ENCODE measurements at places on chromosomes 6 and 20.

DNA sequence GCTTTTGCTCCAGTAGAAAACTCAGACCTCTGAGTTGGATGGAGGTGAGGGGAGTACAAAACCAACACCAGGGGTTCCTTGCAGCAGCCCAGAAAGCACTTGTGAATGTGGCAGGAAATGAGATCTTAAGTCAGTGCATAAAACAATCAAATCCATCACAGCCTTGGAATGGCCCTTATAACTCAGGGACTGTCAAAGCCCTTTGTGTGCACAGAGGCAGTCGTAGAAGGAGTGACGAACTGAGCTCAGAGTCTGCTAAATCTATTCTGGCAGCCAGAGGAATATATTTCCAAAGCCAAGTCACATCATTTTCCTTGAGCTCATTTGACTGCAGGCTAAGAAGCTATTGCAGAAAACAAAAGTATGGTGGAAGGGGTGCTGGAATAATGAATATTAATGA, 676.6 kb downstream of the DHX35 start:
- DNase-seq = no peak

DNA sequence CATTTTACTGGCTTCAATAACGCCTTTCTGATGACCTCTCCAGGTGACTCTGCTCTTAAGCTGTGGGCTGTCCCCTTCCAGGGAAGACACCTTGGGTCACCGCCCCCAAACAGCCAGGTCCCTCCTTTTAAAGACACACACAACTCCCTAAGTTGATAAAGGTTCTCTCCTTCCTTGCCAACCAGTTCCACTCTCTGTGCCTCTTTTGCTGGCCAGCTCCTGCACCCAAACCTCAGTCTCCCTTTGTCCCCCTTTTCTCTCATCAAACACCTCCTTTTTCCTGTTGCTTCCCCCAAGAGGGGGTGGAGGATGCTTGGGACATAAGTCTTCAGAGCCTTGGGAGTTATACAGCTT, 1.0 kb downstream of the NCOA6 start:
- peak; percentile 31 for DNase-seq

GRCh38 chr6:81697559-81697958, 54.9 kb downstream of the TENT5A start:
- DNase-seq = no peak

- DNase-seq = no peak
Measured at GRCh38 chr6:13065581-13065980, 262.8 kb downstream of the TBC1D7 start.

- DNase-seq = no peak
Measured at GRCh38 chr20:62894261-62894660, 32.0 kb downstream of the DIDO1 start.

DNA sequence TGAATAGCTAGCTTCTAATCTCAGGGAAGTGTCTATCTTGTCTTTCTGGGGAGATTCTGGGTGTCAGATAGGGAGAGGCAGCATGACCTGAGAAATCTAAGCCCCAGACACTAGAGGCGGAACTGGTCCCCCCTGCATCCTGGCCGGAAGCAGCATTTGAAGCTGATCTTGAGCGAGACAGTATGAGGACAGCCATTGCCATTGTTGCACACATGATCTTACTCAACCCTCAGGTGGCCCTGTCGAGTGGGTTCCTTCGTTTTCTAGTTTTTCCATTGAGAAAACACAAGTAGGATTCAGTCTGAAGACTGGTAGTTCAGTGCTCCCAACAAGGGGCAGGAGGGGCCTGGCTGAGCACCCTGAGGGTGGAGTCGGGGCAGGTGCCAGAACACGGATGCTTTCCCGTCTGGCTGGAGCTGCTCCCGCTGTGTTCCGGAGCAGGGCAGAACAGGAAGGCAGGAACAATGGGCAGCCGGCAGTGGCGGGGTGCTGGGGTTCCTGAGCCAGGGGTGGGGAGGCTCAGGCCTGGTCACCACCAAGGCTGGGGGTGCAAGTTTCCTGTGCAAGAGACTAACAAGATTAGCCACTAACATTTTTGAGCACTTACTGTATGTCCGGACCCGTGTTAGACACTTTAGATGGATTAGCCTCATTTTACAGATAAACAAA, 7.9 kb upstream of the SDCBP2 start:
- DNase-seq = no peak

DNA sequence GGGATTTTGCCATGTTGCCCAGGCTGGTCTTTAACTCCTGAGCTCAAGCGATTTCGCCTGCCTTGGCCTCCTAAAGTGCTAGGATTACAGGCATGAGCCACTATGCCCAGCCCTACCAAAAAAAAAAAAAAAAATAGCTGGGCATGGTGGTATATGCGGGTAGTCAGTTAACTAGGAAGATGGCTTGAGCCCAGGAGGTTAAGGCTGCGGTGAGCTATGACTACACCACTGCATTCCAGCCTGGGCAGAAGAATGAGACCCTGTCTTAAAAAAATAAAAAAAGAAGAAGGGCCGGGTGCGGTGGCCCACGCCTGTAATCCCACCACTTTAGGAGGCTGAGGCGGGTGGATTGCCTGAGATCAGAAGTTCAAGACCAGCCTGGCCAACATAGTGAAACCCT, 50.2 kb downstream of the ELOVL2 start:
- no peak for DNase-seq

DNA sequence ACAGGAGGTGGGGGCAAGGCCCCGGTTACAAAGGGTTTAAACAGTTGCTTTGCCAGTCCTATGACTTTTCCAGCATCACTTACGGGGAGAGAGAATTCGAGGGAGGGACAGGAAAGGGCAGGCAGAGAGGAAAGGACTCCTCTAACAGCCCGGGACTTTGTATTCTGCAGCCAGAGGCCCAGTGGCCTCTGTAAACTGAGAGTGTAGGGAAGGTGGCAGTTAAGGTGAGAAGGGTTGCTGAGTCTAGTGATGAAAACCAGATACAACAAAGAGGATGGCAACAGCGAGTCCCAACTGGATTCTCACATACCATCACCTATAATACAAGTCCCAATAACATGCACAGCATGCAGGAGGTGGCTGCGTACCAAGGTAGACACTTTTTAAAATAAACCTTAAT, 13.5 kb downstream of the PLAGL2 start:
- DNase-seq = no peak

DNA sequence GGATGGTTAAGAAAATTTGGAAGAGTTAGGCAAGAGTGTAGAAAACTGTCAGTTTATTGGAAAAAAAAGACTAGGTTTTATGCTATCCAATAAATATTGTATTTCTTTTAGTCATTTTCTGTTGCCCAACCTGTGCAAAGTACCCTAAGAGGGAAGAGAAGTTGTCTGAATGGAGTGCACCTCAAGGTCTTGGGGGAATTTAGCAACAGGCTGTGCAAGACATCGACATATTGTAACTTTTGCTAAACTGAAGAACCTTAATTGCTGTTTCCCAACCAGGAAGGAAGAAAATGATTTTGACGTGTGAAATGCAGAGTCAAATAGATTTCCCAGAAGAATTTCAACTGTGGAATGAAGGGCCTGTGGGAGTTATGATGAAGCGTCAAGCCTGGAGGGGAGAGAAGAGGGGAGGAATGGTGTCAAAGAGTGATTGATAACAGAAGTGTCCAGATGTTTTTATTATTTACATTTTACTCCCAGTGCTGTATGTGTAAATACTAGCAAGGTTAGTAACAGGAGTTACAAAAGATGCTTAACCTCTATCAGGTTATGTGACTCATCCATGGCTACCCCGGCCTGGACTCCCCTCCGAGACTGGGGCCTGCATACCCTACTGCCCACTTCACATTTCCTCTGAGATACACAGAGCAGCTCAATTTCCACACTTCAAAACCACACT, 246.8 kb downstream of the MYLK4 start:
- no peak for DNase-seq

DNA sequence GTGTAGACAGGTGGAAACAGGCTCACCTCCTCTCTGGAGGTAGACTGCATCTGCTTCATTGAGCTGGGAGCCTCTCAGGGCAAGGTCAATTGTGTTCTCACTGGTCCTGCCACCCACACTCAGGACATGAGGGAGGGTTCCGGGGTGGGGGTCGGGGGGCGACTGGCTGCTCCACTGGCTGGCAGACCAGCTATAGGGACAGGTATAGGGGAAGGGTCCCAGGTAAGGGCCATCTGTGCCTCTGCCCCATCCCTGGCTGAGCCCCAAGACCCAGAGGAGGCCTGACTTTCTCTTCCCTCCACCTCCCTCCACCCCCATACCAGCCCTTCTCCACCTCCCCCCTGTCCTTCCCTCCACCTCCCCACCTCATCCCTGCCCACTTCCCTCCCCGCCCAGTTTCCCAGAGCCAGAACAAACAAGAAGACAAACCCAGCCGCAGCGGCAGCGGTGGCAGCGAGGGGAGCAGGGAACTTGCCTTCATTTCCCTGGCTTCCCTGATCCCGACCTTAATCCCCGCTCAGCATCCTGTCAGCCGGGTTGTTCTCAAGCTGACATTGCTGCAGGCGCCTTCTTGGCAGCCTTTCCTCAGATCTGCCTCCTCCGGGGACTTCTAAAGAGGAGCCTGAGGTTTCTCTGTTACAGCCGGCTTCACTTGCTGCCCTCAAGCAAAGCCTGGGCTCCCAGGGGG, 18.3 kb upstream of the FOXP4 start:
- DNase-seq = no peak

DNA sequence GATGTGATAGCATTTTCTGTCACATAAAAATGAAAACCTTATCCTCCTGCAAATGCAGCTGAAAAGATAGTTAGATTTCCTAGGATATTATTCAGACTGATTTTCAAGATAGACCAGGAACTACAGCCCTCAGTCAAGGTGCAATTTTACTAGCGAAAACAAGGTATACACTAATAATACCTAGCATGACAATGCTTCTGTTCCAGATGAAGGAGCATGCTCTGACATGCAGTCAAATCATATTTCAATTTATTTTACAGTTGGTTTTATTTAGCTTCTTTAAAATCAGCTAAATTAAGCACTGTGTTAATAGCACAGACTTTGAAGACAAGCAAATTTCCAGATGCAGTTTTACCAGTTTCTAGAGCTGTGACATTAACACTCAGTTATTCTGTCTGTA, 14.2 kb upstream of the TNFAIP3 start:
- DNase-seq = no peak

DNA sequence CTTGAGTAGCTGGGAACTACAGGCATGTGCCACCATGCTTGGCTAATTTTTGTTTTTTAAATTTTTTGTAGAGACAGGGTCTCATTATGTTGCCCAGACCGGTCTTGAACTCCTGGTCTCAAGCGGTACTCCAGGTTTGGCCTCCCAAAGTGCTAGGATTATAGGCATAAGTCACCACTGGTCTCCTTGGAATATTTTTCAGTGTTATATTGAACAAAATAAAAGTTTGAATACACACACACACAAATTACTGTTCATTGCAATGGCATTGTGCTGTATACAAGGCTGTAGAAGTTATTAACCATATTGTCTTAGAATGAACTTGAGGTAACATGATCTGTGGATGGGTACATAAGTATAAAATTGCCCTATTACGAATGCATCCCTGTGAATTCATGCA, 166.1 kb downstream of the BCAS1 start:
- DNase-seq = no peak

DNA sequence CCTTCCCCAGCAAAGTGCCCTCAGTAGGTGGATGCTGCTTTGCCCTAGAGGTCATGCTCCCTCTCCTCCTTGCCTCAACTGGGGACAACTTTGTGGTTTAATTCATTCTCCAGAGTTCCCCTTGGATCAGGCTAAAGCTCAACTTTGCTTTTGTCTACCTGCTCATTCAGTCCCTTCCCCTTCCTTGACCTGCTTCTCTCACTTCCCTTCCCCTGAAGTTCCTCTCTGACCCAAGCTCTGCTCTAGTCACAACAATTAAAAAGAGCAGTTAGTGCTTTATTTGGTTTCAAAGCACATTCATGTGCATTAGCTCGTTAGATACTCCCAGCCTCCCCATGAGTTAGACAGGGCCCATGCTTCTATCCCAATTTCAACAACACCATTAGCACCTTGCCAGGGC, 71.3 kb downstream of the DZANK1 start:
- DNase-seq = no peak

DNA sequence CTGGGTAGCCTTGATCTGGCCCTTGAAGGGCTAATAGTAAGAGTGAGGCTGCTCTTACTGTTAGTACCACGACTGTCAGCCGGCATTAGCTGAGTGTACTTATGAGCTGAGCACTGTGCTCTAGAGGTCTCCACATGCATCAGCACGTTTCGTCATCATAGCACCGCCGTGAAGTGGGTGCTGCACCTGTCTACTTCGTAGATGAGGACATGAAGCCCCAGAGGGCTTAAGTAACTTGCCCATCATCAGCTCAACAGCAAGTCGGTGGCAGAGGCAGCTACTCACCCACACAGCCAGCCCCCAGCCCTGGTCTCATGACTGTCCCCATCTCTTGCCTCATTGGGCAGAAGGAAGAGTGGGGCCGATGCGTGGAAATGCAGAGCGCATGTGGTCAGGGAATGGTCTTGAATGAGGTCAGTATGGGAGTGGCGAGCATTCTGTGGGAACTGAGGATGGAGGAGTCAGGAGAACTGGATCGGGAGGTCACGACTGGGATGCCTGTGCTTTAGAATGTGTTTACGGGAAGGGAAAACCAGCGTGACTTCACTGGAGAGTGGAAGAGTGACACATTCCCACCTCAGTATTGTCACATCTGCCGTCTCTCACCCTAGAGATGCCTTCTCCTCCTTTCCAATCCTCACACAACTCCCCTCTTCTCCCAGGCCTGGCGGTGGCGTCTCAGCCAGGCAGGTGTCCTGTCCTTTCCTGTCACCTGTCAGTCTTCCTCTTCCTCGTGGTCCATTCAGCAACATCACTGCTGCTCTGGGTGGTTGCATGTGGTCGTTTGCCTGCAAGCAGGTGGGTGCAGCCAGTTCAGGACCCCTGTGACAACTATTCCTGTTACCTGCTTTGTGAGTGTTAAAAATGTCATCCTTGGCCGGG, 6.0 kb downstream of the SYTL3 start:
- no peak for DNase-seq

DNA sequence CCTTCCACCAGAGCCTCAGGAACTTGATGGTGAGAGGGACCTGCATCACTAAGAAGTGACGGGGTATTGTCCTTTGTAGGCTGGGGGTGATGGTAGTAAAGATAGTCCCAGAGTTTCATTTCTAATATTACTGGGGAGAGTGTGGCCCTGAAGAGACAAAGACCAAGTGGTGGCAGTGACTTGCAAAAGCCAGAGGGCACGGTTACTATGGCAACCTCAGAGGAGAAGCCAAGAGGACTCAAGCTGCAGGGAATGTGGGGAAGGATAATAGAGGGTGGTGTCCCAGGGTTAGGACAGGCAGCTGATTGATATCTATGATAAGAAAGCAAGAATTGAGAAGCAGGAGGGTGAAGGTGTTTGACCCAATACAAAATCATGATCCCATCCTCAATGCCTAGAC, 42.5 kb downstream of the HLA-G start:
- no peak for DNase-seq

- no peak for DNase-seq
Measured at GRCh38 chr20:20411402-20411801, 43.5 kb downstream of the INSM1 start.

DNA sequence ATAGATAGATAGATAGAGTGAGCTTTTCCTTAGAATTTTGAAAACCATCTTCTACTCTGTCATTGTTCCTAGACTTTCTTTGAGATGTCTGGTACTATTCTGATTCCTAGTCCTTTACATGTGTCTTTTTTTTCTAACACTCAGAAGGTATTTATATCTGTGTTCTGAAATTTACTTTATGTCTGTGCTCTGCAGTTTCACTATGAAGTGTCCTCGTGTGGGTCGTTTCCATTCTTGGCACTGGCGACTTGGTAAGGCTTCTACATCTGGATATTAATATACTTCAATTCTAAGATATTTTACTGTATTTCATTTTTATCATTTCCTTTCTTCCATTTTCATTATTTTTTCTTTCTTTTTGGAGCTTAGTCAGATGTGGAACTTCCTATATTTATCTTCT, 87.0 kb downstream of the FHL5 start:
- no peak for DNase-seq
